ENCODE measurements at places on chromosomes 1 and 21. TPM values are rescaled to one million over a fixed set of nuclear protein-coding genes. Genes with fewer than 3 reads are reported as not detected.
A peak's percentile ranks its signal among the peaks of the same experiment; 100 is the strongest.

Gene NEK2
- polyA plus RNA-seq, result 16.7 TPM

Gene TMEM51
- 20.0 TPM for polyA plus RNA-seq

Gene DYRK3
- 8.4 TPM for polyA plus RNA-seq

Gene ZFP69B
- 5.7 TPM for polyA plus RNA-seq

Gene TMEM81
- 3.8 TPM for polyA plus RNA-seq

Gene DDR2
- polyA plus RNA-seq, result 21.6 TPM

Gene CCNL2
- polyA plus RNA-seq, result 330 TPM

Gene CDC42BPA
- polyA plus RNA-seq, result 40.2 TPM

Gene AMY1B
- polyA plus RNA-seq, result 0.38 TPM

Gene B3GALT2
- polyA plus RNA-seq, result 12.8 TPM

Gene NBPF6
- not detected for polyA plus RNA-seq

DNA sequence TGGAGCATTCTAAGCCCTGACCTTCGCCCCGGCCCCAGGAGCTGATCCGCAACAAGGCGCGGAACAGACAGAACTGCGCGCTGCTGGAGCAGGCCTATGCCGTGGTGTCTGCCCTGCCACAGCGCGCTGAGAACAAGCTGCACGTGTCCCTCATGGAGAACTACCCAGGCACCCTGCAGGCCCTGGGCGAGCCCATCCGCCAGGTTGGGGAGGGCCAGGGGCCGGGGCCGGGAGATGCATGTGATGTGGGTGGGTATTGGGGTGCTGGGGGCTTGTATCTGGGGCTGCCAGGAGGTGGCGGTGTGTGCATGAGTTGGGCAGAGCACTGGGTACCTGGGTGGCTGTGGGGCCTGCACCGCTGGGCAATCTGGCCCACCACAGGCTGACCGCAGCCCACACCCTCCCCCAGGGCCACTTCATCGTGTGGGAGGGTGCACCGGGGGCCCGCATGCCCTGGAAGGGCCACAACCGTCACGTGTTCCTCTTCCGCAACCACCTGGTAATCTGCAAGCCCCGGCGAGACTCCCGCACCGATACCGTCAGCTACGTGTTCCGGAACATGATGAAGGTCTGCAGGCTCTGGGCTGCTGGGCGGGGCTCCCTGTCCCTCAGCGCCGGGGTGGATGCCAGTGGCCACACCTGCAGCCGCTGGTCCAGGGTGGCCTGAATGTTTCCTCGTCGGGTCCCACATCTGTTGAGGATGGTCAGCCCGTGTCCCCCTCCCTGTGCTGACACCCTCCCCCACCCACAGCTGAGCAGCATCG, 65.8 kb downstream of the TRIM11 start:
- no peak for DNase-seq

- no peak for DNase-seq
Observed at GRCh38 chr1:15863156-15863901, 15.8 kb downstream of the SPEN start.

DNA sequence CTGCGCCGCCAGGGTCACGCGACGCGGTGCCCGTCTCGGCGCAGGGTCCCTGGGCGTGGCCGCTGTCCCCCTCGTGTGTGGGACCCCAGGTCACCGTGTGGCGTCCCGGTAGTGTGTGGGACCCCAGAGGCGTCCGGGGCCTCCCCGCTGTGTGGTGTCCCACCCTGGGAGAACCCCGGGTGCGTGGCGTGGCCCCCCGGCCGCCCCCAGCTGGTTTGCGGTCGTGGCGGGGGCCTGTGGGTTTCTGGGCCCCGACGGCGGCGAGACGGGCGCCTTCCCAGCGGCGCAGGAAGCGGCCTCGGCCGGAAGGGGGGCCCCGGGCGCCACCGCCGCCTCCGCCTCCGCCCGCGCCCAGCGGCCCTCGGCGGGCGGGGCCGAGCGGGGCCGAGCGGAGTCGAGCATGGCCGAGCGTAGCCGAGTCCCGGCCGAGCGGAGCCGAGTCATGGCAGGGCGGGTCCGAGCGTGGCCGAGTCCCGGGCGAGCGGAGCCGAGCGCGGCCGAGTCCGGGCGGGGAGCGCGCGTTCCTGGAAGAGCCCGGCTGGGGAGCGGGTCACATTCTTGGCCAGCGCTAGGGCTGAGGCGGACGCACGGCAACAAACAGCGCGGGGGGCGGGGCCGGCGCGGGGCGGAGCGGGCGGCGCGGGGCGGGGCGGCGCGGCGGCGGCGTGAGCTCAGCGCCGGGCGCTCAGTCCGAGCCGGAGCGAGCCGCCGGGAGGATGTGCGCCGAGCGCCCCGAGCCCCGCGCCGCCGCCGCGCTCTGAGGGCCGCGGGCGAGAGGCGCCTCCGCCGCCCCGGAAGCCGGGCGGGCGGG, 568 bp upstream of the SKI start:
- DNase-seq, result peak; percentile 97

- DNase-seq, result no peak
Observed at GRCh38 chr1:8197493-8198282, 120.2 kb upstream of the SLC45A1 start.

- no peak for DNase-seq
Observed at GRCh38 chr1:115436596-115436995, 98.5 kb upstream of the NGF start.

DNA sequence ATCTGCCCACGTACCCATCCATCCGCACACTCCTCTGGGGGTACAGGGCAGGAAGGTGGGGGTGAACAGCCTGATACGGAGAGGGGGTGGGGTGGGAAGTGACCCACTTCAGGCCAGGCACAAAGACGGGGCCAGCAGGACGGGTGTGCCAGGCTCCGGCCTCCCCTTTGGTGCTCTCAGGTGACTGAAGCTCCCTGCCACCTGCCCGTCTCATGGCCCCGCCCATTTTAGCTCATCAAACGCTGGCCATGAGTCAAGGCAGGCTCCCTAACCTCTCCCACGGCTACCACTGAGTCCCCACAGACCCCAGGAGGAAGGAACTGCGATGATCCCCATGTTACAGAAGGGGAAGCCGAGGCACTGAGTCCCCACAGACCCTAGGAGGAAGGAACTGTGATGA, 109.6 kb downstream of the CRYAA start:
- DNase-seq, result no peak

- no peak for DNase-seq
Observed at GRCh38 chr1:205726619-205727125, 23.3 kb downstream of the NUCKS1 start.

DNA sequence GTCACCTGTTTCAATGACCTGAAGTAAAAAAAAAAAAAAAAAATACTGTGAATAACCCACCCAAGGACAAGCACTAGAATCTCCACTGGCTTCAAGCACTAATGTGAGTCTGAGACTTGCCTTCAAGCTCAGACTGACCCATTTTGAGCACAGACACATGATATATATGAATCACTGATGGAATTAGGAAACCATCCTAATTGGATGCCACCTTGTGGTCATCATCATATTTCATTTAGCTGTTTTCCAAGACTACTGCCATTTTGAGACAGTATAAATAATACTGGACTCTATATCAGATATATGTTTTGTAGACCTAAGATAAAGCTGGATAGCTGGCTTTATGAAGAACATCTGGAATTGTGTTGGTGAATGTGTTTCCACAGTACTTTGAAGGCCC, 1232.0 kb downstream of the KCNT2 start:
- DNase-seq, result no peak

DNA sequence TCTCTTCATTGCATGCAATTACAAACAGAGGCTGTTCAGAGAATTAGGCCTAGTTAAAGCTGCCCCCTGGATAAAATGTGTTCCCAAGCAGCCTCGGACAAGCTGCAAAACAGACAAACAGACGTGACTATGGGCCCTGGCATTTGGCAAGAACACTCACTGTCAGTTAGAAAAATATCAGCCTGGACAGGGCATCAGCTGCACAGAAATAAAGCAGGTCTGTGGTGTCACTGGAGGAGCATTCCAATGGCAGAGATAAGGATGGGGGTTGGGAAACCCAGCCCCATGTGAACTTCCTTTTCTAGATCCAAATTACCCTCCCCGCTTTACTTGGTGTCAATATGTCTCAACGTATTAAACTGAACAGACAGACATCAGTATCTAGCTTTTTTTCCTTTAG, 177.1 kb downstream of the GPATCH2 start:
- DNase-seq, result no peak

GRCh38 chr1:233340966-233341516, 13.5 kb downstream of the MAP3K21 start:
- no peak for DNase-seq

DNA sequence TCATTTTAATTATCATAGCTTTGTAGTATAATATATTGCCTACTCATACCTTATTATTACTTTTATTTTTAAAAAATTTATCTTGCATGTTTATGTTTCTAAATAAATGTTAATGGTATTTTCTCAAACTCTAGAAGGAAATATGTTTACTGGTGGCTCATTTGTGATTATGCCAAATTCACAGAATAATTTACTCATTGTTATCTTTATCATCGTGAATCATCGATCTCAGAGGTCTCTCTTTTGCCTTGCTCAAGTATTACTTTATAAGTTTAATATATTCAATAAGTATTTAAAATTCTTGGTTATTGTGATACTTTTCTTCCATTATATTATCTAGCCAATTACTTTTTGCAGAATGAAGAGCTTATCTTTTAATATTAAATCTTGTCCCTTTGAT, 836.7 kb upstream of the ADAMTS5 start:
- no peak for DNase-seq

DNA sequence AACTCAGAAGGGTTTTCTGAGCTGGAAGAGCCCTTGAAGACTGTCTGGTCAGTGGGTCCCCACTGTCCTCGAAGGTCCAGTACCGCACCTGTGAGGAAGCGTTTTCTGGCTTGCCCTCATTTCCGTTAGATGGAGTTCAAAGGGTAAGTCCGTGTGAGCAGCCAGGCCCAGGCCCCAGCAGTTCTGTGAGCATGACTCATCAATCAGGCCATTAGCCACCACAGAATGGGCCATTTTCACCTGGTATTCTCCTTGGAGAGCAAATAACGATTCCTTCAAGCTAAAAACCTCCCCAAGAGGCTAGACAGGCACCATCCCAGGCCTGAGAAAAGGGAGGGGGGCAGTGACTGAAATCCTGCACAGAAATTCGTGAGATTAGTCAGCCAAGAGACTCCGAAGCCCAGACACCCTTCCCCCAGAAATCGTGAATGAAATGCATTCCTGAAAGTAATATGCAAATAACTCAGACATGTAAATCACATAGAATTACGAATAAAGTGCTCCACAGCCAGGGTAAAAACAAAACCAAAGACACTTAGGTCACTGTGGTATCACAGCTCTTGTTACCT, 66.0 kb downstream of the BCAR3 start:
- DNase-seq, result no peak

- DNase-seq, result no peak
Observed at GRCh38 chr1:90486996-90487395, 230.1 kb downstream of the BARHL2 start.

GRCh38 chr1:184467295-184467694, 80.5 kb downstream of the C1orf21 start:
- no peak for DNase-seq

DNA sequence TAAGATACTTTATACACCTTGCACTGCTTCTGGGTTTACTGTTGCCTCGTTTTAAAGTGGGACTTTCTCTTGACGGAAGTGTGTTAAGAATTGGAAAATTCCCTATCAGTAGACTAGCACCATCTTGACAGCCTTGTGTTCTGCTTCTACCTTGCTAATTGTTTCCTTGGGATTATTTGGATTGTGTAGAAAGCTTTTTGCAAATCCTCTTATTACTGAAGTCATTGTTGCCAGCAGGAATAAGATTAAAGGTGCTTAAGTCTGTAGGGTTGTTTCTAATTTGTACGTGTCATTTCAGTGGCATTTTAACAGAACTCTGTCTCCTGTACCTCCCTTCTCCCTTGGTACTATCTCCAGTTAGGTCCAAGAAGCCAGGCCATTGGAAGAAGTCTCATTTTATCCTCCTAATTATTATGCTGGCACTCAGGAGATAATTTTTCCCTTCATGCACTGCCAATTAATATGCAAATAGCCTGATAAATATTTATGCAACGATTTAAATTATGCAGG, 107.7 kb downstream of the POU2F1 start:
- no peak for DNase-seq

GRCh38 chr21:38439957-38440356, 58.3 kb downstream of the ERG start:
- no peak for DNase-seq

- no peak for DNase-seq
Observed at GRCh38 chr1:156862997-156863599, 2.4 kb downstream of the NTRK1 start.
